Posterior cingulate gyrus (tissue), 11 donors: ENCODE measurements at places on chromosomes 11 and 22.

DNA sequence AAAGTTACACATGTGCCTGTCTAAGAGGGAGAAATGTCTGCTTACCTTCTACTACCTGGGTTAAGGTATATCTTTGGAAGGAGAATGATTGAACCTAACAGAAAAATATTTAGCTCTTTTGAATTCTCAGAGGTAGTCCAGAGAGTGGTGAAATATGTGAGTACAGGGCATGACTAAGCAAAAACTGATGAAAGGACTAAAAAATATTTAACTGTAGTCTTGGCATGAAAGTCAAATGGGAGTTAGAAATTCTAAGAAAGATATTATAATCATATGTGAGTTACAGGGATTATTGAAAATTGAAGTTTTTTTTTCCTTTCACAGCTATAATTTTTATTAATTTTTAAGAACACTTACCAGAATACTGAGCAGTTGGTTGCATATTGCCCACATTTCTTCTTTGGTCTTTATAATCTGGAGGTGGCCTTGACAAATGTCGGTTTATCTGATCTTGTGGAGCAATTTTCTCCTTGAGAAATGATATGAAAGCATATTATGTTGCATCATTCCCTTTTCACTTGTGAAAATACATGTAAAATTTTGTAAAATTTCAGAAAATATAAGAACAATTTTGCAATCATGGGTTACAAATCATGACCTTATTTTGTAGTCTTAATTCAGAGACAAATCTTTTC, 61.4 kb upstream of the MTMR2 start:
- no peak for DNase-seq

GRCh38 chr11:69213964-69214363, 58.2 kb downstream of the SMIM38 start:
- DNase-seq = no peak

- no peak for DNase-seq
These were observed 1461.1 kb downstream of the BRD1 start for GRCh38 chr22:48366591-48366990.

- no peak for DNase-seq
These were observed 55.1 kb downstream of the KIAA1671 start for GRCh38 chr22:25007444-25008106.

DNA sequence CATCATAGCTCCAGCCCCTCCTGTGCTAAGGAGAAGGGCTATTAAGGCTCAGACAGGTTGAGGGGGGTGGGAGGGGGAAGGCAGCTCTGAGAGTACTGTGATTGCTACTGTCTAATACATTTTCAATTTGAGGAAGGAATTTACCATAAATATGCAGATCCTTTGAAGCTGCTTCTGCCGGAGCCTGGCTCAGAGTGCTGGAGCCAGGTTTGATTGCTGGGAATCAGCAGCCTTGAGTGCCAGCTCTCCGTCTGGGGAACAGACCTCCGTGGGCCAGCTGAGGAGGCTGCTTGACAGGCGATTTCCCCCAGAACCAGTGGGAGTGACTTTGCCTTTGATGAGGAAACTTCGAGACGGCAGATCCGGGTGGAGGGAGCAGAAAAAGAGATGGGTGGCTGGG, 141.7 kb upstream of the TBCEL start:
- no peak for DNase-seq

GRCh38 chr11:48011102-48011797, 30.9 kb downstream of the PTPRJ start:
- DNase-seq = no peak

GRCh38 chr11:115334932-115335788, 169.1 kb downstream of the CADM1 start:
- DNase-seq = no peak

DNA sequence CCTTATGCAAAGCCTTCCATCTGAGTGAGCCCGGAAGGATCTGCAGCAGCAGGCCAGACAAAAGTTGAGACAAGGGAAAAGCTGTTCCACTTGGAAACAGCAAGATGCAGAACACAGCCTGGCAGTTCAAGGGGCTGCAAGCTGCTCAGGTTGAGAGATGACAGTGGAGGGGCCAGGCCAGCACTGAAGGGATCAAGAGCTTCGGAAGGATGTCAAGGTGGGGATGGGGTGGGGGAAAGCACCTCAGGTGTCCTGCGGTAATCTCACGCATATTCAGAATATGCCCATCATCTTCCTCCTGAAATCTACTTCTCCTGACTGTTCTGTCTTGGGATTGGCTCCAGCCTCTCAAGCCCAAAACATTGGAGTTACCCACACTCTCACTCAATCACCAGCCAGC, 35.7 kb downstream of the GAB4 start:
- no peak for DNase-seq

- peak; percentile 57 for DNase-seq
These were observed 40.4 kb downstream of the NUMA1 start for GRCh38 chr11:72039856-72040401.

DNA sequence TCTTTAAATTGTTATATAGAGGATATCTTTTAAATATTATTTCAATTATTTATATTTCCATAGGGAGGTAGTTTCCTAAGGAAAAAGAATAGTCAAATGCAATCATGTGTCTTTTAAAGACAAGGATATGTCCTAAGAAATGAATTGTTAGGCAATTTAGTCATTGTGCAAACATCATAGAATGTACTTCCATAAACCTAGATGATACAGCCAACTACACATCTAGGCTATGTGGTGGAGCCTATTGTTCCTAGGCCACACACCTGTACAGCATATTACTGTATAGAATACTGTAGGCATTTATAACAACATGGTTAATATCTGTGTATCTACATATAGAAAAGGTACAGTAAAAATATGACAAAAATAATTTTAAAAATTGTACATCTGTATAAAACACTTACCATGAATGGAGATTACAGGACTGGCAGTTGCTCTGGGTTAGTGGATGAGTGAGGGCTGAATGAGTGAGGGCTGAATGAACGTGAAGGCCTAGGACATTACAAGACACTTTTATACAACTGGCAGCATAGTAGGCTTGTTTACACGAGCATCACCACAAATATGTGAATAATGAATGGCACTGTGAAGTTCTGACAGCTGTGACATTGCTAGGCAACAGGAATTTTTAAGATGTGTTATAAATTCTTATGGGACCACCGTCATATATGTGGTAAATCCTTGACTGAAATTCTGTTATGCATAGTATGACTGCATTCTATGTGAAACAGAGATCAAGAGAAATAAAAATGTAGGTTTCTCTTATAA, 1879.0 kb upstream of the RAG2 start:
- no peak for DNase-seq

DNA sequence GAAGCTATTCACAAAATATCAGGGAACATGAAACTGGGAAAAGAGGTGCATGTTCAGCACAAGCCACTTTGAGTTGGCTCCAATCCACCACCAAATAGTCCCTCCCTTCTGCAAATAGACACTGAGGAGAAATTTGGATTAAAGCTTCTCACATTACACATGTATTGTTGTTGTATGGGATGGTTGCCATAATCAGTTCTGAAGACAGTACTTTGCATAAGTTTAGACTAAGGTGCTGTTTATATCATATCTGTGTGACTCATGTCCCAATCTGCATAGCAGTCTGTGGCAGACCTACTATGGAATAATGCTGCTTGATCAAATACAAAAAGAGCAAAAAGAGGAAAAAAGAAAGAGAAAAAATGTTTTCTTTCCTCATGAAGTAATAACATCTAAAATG, 376.7 kb upstream of the DDI1 start:
- no peak for DNase-seq

DNA sequence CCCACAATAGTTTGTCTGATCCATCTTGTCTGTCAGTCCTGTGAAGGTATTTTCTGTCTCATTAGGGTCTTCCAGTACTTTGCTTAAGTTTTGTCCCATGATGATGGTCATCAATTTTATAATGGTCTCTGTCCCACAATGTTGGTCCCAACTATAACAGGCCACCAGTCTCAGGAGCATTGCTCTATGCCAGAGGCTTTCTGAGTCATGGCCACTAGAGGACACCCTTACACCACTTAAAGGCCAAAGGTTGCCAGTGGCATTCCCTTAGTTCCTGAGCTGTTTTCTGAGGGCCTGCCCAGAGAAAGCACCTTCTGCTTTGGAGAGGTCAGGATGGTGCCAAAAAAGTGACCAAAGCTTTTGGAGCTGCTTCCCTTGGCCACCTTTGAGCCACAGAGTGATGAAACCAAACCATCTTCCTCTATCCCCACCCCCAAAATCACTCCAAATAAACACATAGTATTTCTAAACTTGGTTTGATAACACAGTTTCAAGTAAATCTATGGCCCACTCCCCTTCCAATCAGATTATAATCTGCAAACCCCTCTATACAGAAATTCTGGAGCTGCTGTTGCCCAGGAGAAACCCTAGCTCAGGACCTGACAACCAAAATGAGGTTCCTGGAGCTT, 19.3 kb downstream of the EIF3F start:
- no peak for DNase-seq

GRCh38 chr11:67302571-67303131, 679 bp upstream of the SSH3 start:
- no peak for DNase-seq

GRCh38 chr11:119229741-119230140, 23.6 kb downstream of the CBL start:
- no peak for DNase-seq

DNA sequence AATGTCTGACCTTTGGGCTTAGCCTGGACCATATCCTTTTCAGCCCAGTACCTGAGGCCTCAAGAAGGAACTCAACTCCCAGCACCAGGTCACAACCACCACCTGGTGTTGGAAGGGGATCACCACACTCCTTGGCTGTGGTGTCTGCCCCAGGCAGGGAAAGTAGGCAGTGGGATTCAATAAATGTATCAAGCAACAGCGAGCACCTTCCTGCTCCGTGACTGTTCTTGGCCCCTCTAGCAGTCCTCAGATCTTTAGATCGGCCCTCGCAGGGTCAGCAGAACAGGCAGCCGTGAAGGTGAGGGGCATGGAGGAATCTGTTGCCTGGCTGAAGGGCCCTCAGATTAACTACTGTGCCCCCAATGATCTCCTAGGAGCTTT, 15.9 kb downstream of the ARFGAP2 start:
- no peak for DNase-seq

GRCh38 chr11:121595717-121596161, 143.0 kb upstream of the SORL1-AS1 start:
- no peak for DNase-seq

GRCh38 chr11:75475767-75476650, 43.0 kb upstream of the KLHL35 start:
- peak; percentile 57 for DNase-seq

- DNase-seq = no peak
These were observed 66.9 kb downstream of the AMOTL1 start for GRCh38 chr11:94834911-94835593.

- no peak for DNase-seq
These were observed 78.4 kb downstream of the MED15 start for GRCh38 chr22:20585639-20586402.

GRCh38 chr11:2865922-2866577, 19.5 kb downstream of the CDKN1C start:
- DNase-seq = no peak

DNA sequence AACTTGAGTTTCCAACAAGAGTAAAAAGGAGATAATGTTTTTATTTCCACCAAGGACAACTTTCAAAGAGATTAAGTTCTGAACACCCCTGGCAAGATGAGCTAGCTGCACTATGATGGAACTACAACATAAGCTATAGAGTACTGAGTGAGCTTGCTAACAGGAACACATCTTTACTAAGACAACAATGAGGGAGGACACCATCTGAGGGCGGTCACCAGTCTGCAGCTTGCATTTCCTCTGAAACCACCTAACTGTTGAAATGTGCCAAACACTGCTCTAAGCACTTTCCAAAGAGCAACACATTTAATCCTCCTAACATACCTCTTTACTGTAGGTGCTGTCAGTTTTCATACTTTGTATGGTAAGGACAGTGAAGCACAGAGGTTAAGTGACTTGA, 68.4 kb downstream of the TCF20 start:
- DNase-seq = no peak

DNA sequence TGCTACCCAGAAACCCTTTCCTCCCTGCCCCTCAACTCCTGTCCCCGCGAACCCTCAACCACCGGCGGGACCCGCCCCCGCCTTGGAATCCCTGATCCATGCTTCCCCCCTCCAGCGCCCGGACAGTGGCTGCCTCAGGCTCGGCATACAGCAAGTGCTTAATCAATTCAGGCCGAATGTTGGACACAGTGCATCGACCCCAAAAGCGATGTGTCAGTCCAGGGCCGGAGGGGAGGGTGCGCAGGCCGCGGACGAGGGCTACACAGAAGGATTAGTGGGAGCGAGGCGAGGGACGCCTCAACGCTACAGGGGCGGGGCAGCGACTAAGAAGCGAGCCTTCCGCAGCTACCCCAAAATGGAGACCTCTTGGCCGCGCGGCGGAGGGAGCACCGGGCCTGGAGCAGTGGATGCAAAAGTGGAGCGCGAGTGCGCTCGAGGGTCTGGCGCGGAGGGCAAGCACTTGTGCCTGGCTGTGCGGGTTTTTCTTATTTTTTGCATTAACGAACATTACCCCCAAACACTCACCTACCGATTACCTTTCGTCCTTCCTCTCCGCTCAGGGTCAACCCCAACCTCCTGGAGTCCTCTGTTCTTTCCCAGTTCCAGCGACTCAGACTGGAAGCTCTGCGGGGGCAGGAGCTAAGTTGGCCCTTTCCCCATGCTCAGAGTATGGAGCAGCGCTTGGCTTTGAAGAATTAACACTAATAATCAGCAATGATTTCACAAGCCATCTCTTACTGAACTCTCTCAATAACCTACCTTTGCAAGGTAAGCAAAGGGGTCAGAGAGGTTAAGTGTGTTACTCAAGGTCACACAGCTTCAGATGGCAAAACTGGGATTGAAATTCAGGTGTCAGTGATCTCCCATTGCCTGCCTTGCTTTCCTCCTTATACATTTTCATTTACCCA, 30.0 kb upstream of the WNT11 start:
- peak; percentile 93 for DNase-seq

DNA sequence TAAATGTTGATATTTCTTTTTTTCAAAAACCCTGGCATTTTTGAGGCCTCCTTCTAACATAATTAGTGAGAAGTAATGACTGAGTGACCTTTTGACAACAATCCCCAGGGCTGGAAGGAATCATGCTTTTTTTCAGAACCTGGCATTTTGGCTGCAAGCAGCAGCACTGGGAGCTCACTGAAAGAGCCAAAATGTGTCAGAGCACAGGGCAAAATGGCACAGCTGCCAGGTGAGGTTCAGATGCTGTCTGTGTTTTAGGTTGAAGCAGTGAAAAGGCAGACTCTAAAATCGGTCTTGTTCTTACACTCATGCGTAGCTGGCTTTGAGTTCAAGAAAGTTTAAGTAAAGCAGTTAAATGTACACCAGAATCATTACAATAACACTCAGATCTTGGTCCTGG, 1063.8 kb downstream of the DLG2 start:
- no peak for DNase-seq

DNA sequence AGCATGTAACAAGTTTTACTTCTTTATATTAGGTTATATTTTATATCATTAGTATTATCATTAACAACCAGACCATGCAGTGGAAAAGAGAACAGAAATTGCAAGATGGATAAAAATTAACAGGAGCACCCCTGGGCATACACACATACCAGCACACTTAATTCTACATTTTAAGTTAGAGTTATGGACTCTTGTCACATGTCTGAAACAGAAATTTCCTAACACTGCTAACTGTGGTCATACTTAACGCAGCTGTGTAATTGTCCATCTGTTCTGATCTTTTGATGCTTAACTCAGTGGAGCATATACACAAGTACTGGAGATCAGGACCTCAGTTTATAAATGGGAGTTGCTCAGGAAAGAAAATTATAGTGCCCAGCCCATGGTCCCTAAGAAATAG, 358 bp downstream of the OR52H1 start:
- no peak for DNase-seq
